ENCODE measurements at places on chromosomes 7 and 10. TPM values are rescaled to one million over a fixed set of nuclear protein-coding genes. Genes with fewer than 3 reads are reported as not detected.

Gene FXYD4
- total RNA-seq, result not detected

DNA sequence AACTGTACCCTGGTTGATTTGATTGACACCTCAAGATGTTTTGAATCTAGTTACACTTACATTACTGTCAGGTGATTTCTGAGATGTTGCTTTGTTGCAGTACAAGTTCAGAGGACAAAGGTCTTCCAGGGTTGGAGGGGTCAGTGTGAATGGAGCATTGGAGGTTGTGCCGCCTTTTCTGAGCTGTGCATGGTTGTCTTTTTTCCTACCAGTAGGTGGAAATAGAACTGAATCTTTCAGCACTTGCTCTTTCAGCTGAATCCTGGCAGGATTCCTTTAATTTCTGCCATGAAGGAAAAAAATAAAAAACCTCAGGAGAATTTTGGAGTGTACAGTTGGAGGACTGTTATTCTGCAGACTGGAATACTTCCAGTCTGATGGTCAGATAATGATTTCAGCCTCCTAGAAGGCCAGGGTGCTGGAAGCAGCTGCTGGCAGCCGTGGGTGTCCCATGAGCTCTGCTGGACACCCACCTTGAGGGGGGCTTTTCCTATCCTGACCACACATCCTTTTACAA is 82.7 kb downstream of the PLCE1 start:
- DNase-seq, result no peak

DNA sequence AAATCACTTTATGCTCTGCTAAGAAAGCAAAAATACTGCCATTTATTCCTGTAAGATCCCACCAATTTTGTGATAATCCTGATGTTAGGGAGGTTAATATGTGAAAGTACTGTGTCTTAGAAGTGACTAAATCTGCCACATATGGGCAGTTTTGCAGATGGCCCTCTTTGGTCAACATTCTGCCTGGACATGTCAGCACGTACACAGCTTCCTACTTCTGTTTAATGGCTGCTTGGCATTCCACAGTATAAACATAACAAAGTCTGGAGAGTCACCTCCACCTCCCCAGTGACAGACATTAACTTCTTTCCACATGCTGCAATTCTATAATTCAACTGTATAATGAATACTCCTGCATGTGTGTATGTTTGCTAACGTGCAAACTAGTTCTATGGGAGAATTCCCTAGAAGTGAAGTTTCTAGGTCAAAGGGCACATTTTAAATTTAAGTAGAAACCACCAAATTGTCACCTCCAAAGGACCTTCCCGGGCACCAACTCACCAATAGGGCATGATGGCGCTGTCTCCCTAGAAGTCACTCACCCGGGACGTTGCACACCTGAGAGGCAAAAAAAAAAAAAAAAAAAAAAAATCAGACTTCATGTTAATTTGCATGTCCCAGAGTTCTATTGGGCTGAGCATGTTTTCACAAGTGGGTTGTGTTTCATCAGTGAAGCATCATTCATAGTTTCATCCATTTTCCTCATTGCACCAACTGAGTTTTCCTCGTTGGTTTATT is 38.9 kb downstream of the MKI67 start:
- no peak for DNase-seq

Gene ZNF503
- 9.6 TPM for total RNA-seq

- DNase-seq, result no peak
Measured at GRCh38 chr10:97759158-97759887, 12.5 kb downstream of the SFRP5 start.

Gene CNPY1
- total RNA-seq, result not detected

DNA sequence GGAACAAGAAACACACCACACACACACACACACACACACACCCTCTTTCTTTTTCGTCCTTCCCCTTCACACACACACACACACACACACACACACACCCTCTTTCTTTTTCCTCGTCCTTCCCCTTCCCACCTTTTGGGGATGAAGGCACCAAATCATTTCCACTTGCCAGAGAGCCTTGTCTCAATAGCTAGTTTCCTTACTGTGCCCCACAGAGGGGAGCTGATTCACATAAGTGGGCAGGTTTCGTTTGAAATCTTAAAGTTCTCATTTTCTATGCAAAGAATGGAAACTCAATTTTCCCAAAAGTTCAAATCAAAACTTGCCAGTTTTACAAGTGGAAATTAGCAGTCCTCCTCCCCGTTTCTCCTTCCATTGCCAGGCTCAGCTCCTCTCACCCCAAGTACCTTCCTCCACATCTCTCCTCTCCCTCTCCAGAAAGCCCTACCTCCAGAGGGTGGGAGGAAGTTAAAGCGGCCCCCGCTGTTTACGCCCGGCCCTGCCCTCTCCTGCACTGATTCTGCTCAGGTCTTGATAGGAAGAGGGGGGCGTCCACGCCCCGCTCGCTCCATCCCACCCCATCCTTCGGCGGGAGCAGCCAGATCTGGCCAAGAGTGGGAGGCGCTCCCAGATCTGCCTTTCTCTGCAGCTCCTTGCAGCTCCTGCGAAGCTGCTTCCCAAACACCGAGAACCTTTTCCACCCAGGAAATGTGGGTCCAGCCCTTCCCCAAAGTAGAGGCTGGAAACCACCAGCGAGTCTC is 1.3 kb downstream of the CTTNBP2 start:
- no peak for DNase-seq

- DNase-seq, result no peak
Measured at GRCh38 chr10:115826396-115826795, 446.6 kb downstream of the GFRA1 start.

- no peak for DNase-seq
Measured at GRCh38 chr7:113279256-113279655, 160.9 kb upstream of the SMIM30 start.

DNA sequence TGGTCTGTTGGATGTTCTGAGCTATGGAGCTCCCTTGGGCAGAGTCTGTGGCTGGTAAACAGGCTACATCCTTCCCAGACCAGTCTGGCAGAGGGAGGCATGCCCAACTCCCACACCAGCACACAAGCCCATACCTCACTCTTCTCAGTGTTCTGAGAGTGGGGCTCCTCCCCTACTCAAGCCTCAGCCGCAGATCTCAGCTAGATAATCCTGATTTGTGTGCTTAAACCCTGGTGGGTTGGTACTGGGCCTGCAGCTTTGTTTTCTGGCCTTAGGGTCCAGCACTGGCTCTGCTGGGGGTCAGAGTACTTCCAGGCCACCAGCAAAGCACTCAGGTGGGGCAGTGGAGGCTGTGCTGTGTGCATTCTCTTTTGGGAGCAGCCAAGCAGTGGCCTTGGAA is 70.4 kb downstream of the MGAM2 start:
- no peak for DNase-seq

- no peak for DNase-seq
Measured at GRCh38 chr10:80292607-80293239, 3.3 kb upstream of the MAT1A start.
